H9 (cell line): ENCODE measurements at places on chromosomes 16 and 17.

GRCh38 chr16:56191156-56191815, at the start of gene GNAO1:
GNAO1 (plus strand) TSS chr16:56191489; CDS start chr16:56192236, 747 bp downstream.
- DNase-seq = peak; percentile 71

- no peak for DNase-seq
These were observed 233.0 kb upstream of the MAF start for GRCh38 chr16:79833559-79833958.

DNA sequence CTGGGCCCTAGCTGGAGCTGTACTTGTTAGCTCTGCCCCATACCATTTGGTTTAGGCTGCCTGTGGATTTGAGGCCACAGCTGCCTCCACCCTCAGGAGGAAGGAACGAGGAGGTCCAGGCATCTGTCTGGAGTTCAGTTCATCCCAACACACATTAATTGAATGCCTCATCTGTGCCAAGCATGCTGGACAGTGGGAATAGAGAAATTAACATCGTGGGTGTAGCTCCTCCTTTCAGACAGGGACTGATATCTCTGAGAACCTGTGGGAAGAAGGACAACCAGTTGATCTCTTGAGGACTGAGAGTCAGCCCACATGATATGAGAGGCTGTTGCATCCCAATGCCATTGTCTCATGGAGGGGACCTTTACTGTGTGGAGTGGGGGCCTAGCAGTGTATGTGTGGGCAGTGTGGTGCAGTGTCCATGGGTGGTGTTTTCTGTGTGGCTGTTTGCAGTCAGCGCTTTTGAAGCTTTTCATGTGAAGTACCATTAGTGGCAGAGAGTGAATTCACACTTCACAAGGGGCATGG, 29.4 kb upstream of the DDX52 start:
- no peak for DNase-seq

DNA sequence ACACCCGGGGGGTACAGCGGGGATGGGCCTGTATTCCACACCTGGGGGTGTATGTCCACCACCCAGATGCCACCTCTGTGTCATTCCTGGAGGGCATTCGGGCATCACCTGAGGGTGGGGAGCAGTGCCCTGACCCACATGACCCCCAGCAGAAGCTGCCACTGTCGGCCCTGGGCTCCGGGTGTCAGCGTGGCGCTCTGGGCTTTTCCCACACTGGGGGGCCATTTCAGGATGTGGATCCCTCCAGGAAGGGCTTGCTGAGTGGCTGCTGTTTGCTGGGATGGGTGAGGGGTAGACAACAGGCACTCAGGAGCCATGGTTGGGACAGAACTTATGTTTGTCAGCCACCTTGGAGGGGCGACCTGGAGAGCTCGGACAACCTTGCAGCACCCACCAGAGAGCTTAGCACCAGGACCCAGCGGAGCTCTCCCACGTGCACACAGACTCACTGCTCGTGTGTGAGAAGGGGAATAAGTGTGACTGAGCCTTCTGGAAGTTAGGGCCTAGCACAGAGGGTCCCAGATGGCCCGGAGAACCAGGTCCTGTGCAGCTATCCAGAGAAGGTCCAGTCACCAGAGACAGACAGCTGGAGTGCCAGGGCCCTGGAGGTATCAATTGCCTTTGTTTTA, 102.7 kb downstream of the METRNL start:
- DNase-seq = no peak

DNA sequence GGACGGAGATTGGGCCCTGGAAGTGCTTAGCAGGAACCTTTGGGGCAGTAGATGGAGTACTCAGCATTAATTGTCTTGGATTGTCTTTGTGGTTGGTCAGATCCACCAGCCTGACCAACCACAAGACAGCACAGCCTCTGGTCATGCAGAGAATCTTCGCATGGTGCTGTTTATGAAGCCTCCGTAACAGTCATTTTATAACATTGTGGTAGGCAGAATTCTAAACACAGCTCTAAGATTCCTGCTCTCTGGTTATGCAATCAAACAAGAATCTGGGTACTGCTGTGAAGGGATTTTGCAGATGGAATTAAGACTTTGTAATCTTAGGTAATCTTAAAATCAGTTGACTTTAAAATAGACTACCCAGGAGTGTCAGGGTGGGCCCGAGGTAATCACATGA, 312.2 kb upstream of the GOT2 start:
- DNase-seq = no peak

DNA sequence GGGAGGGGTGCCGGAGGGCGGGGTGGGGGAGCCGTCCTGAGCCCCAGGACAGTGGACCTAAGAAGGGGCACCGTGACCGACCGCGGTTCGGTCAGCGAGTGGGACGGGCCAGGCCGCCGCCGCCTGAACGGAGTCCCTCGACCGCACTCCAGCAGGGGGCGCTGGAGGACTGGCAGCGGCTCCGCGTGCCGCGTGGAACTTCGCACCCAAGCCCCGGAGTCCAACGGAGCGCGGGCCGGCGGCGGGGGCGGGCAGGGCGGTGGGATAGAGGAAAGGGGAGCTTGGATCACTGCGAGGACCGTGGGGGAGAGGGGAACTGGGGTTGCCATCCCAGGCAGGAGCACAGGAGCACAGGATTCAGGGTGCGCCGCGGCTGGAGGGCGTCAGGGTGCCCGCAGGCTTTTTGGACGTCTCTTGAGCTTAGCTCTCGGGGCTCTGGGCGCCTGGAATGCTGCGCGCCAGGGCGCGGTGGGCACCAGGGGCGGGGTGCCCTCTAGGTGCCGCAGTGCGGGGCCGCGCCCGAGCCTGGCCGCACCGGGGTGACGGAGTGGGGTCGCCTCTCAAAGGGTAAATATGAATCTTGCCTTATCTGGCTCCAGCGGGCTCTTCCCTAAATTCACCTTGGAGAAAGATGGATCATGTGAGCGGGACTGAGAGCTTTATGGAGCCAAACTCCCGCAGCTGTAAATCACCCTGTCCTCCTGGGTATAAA, 379 bp upstream of the OTOP2 start:
- peak; percentile 79 for DNase-seq

DNA sequence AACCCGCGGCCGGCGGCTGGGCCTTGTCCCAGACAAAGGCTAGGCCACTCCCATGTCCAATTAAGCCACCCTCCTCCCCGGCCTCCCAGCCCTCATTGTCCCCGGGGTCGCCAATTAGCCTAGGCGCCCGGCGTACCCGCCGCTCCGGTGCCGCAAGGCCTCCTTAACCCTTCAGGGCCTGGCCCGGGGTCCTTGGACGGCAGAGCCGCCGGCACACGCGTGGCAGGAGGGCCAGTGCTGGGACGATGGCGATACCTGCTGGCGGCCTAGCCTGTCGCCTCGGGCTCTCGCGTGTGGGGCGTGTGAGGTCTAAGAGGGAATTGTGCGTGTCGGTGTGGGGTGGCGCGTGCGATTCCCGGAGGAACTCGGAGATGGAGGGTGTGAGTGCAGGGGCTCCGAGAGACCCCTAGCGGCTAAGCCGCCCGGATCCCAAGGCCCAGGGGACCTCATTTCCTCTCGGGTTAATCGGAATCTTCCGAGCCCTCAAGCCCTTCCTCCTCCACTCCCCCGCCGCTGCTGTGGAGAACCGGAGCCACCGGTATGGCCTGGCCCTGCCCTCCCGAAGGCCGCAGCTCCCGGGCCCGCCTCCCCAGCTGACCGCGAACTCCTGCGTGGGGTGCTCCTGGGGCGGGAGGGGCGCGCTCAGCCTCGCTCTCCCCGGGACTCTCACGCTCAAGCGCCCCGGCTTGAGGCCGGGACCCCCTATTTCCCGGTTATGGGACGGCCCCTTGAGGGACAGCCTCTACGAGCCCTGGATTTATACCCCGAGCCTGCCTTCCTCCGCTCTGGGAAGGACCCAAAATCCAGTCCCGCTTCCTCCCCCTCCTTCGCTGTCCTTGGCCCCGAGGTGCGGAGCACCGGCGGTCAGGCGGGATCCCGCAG, 11.9 kb downstream of the TBX2 start:
- peak; percentile 85 for DNase-seq

DNA sequence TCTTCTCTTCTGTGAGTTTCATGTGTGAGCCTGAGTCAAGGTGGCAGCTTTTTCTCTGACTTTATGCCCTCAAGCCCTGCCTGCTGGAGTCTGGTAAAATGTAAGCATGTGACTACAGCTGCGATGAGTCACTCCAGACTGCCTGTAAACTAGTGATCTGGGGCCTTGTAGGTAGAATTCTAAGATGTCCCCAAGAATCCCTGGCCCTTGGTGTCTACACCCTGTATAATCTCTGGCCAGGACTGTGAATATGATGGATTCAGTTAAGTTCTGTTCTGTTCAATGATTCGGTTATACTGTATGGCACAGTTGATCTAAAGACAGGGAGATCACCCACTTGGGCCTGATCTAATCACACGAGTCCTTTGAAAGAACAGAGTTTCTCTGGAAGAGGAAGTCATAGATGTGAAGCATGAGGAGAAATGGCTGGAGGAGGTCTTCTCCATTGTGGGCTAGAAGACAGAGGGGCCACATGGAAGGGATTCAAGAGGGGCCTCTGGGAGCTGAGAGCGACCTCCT, 29.8 kb downstream of the PRSS54 start:
- DNase-seq = no peak
